Panc1 (cell line): ENCODE measurements at places on chromosomes 7 and 10. TPM values are rescaled to one million over a fixed set of nuclear protein-coding genes. Genes with fewer than 3 reads are reported as not detected.
A peak's percentile ranks its signal among the peaks of the same experiment; 100 is the strongest.

The CEP55 gene
- 96.4 TPM for total RNA-seq

The ANKMY2 gene
- 18.6 TPM for total RNA-seq

The LOXL4 gene
- total RNA-seq: 17.7 TPM

The RASA4B gene
- 1.2 TPM for total RNA-seq

- no peak overlapping the region for H3K4me3 ChIP-seq
- DNase-seq: no peak
- peaks cover 65% of the 10 kb centered on the region for H3K4me1 ChIP-seq
- peak overlapping the region; percentile 88 for H3K27ac ChIP-seq
- no peaks in the 10 kb centered on the region for H3K27me3 ChIP-seq
These were observed 27.4 kb upstream of the PSAP start for GRCh38 chr10:71878327-71879034.

- H3K4me3 ChIP-seq: no peak overlapping the region
- no peaks in the 10 kb centered on the region for H3K36me3 ChIP-seq
- H3K27ac ChIP-seq: no peak overlapping the region
- H3K4me1 ChIP-seq: no peaks in the 10 kb centered on the region; the same call in 1 of the 2 replicates
- H3K27me3 ChIP-seq: no peaks in the 10 kb centered on the region
- no peak for DNase-seq
These were observed 24.7 kb upstream of the SEMA3A start for GRCh38 chr7:84219310-84219709.

DNA sequence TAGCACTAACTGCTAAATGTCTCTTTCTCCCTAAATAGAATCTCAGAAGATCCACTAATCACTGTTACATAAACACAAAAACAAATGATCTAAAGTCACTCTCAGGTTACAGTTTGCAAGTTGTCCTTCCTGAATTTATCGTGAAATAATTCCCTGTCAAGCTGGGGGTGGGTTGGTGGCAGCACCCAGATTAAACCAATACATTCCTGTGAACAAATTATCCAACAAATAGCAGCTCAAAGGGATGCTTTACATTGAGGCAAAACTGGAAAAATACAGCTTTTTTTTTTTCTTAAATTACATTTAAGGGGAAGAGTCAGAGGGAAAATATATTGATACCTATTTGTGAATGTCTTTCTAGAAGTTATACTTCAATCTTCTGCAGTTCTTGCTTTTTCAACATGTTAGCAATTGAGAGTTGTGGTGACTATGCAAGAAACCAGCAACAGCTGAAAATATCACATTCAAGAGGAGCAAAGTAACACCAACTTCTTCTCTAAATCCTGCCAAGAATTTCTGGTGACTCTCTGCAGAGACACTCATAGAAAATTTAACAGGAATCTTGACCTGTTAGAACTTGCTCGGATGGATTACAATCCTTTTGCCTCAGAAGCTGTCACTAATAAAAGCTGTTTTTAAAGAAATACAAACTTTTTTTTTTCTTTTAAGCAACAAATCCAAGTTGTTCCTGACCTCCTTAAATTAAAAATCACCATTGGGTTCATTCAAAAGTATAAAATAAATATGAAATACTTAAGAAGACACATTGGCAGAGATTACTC, 18.9 kb downstream of the LMOD2 start:
- DNase-seq: no peak
- no peaks in the 10 kb centered on the region for H3K4me1 ChIP-seq
- H3K27ac ChIP-seq: no peak overlapping the region
- no peaks in the 10 kb centered on the region for H3K27me3 ChIP-seq
- no peak overlapping the region for H3K4me3 ChIP-seq

DNA sequence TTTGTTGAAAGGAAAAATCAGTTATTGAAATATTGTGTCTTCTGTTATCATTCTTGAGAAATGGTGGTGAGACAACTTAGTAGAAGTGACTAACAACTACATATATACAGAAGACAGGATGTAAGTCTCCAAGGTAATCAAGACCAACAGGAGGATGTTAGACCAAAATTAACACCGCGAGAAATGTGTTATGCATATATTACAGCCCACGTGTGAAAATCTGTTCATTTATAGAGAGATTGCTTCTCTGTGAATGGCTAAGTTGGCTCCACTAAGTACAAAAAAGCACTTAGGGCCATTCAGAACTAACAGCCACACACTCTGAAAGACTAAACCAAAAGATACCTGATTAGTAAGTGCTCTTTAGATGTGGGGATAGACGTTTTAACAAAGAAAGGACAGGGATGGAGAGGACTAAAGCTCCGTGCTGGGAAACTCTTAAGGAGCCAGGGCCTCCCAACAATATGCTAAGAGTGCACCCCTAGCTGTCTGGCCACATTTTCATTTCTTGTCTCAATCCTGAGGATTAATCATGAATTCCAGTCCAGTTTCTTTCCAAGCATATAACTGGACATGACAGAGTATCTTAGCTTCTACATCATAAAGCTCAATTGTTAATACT, 26.5 kb downstream of the HDAC9 start:
- peak overlapping the region; percentile 53 for H3K27ac ChIP-seq
- no peaks in the 10 kb centered on the region for H3K36me3 ChIP-seq
- H3K4me3 ChIP-seq: no peak overlapping the region
- no peaks in the 10 kb centered on the region for H3K27me3 ChIP-seq
- no peak for DNase-seq

DNA sequence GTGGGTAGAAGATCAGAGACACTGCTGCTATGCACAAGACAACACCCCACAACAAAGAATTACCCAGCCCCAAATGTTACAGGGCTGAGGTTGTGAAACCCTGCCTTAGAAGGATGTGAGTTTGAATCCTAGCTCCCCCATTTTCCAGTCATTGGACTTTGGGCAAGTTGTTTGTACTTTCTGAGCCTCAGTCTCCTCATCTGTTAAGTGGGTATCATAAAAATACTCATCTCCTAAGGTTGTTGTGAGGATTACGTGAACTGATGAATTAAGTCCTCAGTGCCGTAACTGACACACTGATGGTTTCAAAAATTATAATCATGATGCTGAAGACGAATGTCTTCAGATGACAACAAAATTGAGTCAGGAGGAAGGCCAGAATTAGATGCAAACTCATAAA, 30.3 kb downstream of the RHOBTB1 start:
- DNase-seq: no peak
- no peak overlapping the region for H3K27ac ChIP-seq
- no peaks in the 10 kb centered on the region for H3K27me3 ChIP-seq
- H3K36me3 ChIP-seq: no peaks in the 10 kb centered on the region

- no peaks in the 10 kb centered on the region for H3K27me3 ChIP-seq
- no peak overlapping the region for H3K27ac ChIP-seq
- no peak overlapping the region for H3K4me3 ChIP-seq
- H3K36me3 ChIP-seq: no peaks in the 10 kb centered on the region
These were observed 83.1 kb downstream of the LRRN3 start for GRCh38 chr7:111173990-111174389.

DNA sequence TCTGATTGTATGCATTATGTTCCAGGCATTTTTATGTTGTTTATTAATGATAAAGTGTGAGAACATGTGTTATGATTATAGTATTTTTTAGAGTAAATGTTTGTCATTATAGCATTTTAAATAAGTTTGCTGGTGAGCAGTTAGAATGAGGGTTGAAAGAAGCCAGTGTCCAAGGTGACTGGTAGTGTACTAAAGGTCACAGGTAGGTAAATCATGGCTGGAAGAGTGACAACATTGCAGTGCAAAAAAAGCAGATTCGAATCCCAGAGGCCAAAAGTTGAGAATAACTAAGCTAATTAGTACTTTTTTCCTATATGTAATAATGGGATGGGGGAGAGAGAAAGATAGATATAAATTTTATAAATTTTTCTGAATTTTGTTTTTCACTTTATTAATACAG, 44.0 kb downstream of the RSBN1L start:
- no peaks in the 10 kb centered on the region for H3K36me3 ChIP-seq
- H3K4me1 ChIP-seq: no peaks in the 10 kb centered on the region
- no peaks in the 10 kb centered on the region for H3K27me3 ChIP-seq
- H3K27ac ChIP-seq: no peak overlapping the region
- DNase-seq: no peak
- no peak overlapping the region for H3K4me3 ChIP-seq

DNA sequence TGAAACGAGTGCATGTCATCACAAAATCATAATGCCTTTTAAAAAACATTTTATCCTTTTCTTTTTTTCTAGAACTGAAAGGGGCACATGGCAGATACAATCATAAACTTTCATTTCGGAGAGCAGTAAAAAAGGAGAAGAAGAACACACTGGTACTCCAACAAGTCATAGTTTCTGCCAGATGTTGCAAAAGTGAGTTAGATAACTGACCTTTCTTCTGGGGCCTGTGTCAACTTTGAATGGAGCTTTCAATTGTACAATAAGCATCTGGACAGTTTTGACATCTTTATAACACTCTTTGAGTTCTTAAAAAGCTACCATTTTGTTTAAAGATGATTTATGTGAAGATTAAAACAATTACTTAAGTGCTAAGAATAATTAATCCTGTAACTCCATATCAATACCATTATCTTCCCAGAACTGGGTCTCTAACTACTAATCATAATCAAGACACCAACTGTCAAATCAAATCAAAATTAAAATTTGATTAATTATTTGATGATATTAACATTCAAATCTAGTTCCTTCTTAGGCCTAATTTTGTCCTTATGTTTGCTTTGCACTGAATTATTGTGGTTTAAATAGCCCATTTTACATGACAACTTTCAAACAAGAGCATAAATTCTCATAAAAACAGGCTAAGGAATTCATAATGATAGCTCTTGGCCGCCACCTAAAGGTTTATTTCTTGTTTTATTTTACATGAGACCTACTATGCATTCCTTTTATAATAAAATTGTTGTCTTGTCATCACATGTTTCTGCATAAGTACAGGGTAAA, 19.5 kb upstream of the ITGB8 start:
- no peak overlapping the region for H3K27ac ChIP-seq
- no peak for DNase-seq
- H3K4me3 ChIP-seq: no peak overlapping the region
- H3K4me1 ChIP-seq: no peaks in the 10 kb centered on the region
- no peaks in the 10 kb centered on the region for H3K36me3 ChIP-seq

GRCh38 chr7:158386866-158387545, 200.6 kb downstream of the PTPRN2 start:
- H3K27ac ChIP-seq: no peak overlapping the region
- H3K4me3 ChIP-seq: no peak overlapping the region
- no peak for DNase-seq

DNA sequence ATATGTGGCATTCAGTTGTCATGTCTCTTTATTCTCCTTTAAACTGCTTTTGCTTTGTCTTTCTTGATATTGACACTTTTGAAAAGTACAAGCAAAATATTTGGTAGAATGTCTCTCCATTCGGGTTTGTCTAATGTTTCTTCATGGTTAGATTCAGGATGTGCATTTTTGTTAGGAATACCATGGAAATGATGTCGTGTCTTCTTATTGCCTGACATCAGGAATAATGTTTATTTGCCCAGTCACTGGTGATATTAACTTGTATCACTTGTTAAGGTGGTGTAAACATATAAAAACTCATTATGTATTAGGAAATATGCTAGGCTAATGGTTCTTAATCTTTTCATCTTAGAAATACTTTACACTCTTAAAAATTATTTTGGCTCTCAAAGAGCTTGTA, 43.4 kb downstream of the CDK1 start:
- no peaks in the 10 kb centered on the region for H3K36me3 ChIP-seq
- H3K27ac ChIP-seq: no peak overlapping the region
- peaks cover 3% of the 10 kb centered on the region; the same call in 1 of the 2 replicates for H3K4me1 ChIP-seq
- H3K4me3 ChIP-seq: no peak overlapping the region

DNA sequence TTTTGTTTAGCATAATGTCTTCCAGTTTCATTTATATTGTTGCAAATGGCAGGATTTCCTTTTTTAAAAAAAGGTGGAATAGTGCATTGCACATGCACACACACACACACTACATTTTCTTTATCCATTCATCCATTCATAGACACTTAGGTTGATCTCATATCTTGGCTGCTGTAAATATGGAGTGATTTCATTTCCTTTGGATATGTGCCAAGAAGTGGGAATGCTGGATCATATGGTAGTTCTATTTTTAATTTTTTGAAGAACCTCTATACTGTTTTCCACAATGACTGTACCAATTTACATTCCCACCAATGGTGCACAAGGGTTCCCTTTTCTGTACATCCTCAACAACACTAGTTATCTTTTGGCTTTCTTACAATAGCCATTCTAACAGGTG, 68.9 kb downstream of the EBLN1 start:
- H3K4me3 ChIP-seq: no peak overlapping the region
- H3K27ac ChIP-seq: no peak overlapping the region
- H3K4me1 ChIP-seq: no peaks in the 10 kb centered on the region

- peaks cover 3% of the 10 kb centered on the region for H3K4me1 ChIP-seq
- H3K36me3 ChIP-seq: no peaks in the 10 kb centered on the region
- H3K4me3 ChIP-seq: no peak overlapping the region
- H3K27ac ChIP-seq: no peak overlapping the region
These were observed 276.5 kb downstream of the CCDC3 start for GRCh38 chr10:12724807-12725579.

DNA sequence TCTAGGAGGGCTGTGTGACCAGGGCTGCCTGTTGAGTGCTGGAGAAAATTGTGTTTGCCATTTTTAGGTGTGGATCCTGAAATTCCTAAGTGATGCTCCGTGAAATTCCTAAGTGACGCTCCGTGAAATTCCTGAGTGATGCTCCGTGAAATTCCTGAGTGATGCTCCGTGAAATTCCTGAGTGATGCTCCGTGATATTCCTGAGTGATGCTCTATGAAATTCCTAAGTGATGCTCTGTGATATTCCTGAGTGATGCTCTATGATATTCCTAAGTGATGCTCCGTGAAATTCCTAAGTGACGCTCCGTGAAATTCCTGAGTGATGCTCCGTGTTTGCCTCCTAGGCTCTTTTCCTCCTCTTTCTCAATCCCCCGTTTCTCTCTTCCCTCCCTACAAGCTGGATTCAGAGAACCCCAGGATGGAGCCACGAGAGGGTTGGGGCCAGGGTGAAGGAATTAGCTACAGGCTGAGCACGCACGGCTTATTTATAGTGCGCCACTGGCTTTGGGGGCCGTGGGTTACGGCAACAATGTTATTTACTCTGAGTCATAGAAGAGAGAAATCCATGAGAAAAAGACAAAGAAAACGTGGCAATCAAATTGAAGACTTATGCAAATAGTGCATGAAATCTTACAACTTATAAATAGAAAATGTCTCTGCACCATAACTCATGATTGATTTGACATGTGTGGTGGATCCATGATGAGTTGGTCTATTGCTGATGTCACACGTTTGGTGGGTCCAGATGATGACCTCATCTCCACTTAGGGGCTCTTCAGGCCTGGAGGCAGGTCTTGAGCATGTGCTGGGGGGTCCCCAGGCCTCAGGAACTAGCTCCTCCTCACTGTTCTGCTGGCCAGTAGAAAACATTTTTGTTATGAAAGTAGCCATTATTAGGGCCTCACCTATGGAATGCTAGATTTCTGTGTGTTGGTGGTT, 224.6 kb downstream of the WDR37 start:
- H3K27ac ChIP-seq: no peak overlapping the region
- no peak for DNase-seq
- H3K27me3 ChIP-seq: 0 out of 2 replicates have a peak, but pooled peaks cover 3% of the 10 kb centered on the region
- H3K36me3 ChIP-seq: no peaks in the 10 kb centered on the region

DNA sequence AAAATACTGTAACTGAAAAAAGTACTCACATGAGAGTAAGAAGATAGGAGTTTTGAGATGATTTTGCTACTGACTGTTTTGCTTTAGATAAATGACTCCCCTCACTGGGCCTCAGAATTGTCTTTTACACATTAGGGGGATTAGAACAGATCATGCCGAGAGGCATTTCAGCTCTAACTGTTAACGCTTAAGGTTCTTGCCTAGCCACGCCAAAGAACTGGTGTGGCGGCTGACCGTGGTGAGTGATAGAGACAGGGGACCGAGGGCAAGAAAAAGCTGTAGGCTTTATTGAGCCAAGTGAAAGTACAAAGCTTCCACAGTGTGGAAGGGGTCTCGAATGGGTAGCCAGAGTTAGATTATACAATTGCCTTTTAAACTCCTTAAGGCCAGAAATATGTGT, 368.5 kb upstream of the MYO3A start:
- no peaks in the 10 kb centered on the region for H3K4me1 ChIP-seq
- H3K27me3 ChIP-seq: no peaks in the 10 kb centered on the region
- DNase-seq: no peak
- no peaks in the 10 kb centered on the region for H3K36me3 ChIP-seq
